ENCODE measurements at places on chromosomes 1 and 21.

- no peak for DNase-seq
These were observed 112.5 kb downstream of the RERE start for GRCh38 chr1:8704866-8705506.

- DNase-seq = no peak
These were observed 316.2 kb downstream of the HMCN1 start for GRCh38 chr1:186050360-186050759.

DNA sequence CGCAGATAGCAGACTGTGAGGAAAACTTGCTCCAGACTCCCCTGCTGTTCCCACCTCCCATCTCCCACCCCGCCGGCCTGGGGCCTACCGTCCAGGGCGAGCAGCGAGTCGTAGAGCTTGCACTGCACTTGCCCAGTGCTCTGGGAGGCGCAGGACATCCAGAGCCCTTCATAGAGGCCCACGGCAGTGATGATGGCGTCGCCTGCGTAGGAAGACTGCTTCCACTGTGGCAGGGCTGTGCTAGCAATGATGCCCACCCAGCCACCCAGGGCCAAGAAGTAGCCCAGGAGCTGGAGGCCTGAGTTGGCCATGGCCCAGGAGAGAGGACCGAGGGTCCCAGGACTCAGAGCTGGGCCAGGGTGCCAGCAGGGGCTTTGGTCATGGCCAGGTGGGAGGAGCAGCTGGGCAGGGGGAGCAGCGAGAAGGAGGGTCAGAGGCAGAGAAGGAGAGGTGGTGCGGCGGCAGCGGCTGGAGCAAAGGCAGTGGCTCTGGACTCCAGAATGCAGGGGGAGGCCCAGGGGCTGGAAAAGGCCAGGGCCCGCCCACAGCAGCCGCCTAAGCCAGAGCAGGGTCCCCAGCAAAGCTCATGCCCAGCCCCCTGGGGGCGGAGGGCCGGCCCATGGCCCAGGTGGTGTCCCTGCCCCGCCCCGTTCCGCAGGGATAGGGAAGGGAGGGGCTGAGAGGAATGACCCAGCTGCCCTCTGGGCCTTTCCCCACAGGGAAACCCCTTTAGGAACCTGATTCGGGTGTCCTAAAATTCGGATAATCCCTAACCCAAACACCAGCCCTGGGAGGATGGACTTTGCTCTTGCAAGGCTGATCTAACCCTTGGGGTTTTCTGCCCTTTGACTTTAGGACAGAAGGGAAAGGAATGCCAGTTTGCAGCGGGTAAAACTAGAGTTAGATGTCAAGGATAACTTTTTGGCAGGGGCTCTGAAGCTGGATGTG lies at the start of gene CLDN19:
TSS of gene CLDN19 (minus strand) at position 484 of the 948 bp plus-strand sequence. CDS start at position 311, 173 bp downstream.
- no peak for DNase-seq

DNA sequence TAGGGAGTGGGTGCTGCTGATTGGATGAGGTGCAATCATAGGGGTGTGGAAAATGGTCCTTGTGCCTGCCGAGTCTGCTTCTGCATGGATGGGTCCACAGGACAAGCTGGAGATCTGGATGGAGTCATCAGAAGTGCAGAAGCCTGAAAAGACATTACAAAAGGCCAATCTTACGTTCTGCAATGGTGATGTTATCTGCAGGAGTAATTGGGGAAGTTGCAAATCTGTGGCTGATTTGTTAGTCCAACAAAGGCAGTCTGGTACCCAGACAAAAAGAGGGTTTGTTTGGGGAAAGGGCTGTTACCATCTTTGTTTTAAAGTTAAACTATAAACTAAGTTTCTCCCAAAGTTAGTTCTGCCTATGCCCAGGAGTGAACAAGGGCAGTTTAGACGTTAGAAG lies 166.5 kb downstream of the PGBD5 start:
- DNase-seq = no peak

- no peak for DNase-seq
These were observed 69.1 kb upstream of the POU3F1 start for GRCh38 chr1:38115682-38116202.

DNA sequence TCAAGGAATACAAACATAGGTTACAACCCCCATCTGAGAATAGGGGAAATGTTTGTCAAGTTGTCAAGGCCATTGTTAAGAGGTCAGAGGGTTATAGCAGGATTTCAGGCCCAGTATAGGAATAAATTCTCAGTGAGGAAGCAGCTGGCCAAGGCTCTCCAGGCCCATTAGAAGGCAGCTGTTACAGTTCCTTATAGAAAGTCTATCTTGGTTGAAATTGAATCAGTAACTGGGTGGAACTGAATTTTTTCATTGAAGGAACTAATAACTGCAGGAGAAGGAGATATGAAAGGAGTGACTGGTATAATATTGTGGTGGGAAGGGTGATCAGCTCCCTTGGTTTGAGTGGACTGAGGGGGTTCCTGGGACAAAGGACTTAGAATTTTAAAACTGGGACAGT lies 134.1 kb downstream of the CYYR1 start:
- DNase-seq = no peak

DNA sequence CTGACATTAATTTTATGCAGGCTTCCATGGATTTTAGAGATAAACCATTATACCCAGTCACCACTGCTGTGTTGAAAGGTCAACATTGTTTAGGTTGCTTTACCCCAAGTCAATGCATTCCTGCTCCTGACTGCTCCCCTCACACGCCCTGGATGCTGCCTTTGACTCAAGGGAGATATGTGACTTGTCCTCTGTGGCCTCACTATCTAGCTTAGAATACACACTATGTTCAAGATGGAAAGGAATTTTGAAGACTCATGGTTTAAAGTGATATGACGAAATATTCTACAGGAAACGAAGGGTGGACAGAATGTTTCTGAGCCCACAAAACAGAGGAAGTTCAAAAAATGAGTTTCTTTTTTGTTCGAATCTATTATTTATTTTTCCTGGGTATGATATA lies 170.4 kb upstream of the NR5A2 start:
- no peak for DNase-seq

DNA sequence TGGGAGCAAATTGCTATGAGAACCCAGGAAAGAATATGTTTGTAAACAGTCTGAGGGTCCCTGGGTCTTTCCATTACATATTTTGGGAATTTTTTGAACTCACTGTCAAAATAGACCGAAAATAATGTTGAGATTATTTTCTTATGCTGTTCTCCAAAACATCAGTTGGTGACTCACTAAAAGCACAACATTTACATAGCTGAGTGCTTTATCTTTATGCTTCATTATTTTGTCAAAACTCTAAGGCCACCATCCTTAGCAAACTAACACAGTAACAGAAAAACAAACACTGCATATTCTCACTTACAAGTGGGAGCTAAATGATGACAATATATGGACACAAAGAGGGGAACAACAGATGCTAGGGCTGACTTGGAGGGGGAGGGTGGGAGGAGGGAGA lies 459.3 kb downstream of the ADGRL2 start:
- no peak for DNase-seq

- no peak for DNase-seq
These were observed 46.5 kb downstream of the OMA1 start for GRCh38 chr1:58500043-58500442.

DNA sequence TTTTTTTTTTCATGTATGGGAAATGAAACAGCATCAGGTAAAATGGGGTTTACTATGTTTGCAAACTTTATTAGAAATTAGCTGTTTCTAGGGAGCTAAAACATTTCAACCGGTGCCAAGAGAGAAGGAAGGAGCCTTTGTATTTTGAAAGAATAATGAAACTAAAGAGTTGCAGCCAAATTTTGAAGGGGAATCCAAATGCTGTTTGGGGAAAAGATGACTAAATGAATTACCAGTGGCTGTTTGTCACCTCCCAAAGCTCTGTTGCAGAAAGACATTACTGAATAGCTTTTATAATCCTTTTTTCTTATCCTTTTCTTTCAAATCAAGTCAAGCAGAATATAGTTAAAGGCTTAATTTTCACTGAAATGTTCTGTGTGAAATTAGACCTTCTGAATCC lies 591.3 kb upstream of the ADGRL2 start:
- no peak for DNase-seq

DNA sequence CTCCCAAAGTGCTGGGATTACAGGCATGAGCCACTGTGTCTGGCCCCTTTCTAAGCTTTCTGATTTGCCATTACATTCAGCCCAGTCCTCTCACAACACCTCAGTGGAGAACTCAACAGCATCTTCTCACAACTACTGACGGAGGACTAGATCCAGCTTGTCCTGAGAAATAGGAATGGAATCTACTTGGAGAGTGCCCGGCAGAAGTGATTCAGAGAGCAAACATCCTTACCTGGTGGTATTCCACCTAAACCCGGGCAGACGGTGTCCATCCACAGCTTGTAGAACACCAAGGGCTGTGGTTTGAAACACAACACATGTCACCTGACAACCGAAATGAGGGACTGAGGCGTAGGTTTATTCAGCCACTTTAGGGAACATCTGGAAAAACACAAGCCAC lies 28.8 kb upstream of the CCSAP start:
- DNase-seq = no peak

GRCh38 chr1:246425139-246425794 lies 81.8 kb downstream of the SMYD3 start:
- DNase-seq = no peak

- peak; percentile 55 for DNase-seq
These were observed 5.7 kb downstream of the SLC6A17 start for GRCh38 chr1:110155878-110156522.

DNA sequence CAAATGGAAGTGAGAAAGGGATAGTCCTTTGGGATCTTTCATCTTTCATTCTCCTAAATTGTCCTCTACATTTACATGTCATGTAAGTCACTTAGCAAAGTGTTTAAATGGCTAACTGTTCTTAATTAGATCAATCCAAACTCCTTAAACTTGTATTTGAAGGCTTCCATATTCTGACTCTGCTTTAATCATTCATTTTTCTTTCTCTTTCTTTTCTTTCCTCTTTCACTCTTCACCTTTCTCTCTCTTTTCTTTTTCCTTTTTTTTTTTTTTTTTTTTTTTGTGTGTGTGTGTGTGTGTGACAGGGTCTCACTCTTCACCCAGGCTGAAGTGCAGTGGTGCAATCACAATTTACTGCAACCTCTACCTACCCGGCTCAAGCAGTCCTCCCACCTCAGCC lies 71.7 kb downstream of the RPS27 start:
- no peak for DNase-seq

- DNase-seq = no peak
These were observed 255.4 kb upstream of the TMEM51 start for GRCh38 chr1:14897997-14898645.

GRCh38 chr1:174060090-174060489 lies 37.9 kb upstream of the RC3H1 start:
- peak; percentile 40 for DNase-seq

GRCh38 chr1:1290238-1290731 lies 10.0 kb downstream of the SCNN1D start:
- DNase-seq = no peak

- no peak for DNase-seq
These were observed 95.8 kb upstream of the HOOK1 start for GRCh38 chr1:59718989-59719360.

DNA sequence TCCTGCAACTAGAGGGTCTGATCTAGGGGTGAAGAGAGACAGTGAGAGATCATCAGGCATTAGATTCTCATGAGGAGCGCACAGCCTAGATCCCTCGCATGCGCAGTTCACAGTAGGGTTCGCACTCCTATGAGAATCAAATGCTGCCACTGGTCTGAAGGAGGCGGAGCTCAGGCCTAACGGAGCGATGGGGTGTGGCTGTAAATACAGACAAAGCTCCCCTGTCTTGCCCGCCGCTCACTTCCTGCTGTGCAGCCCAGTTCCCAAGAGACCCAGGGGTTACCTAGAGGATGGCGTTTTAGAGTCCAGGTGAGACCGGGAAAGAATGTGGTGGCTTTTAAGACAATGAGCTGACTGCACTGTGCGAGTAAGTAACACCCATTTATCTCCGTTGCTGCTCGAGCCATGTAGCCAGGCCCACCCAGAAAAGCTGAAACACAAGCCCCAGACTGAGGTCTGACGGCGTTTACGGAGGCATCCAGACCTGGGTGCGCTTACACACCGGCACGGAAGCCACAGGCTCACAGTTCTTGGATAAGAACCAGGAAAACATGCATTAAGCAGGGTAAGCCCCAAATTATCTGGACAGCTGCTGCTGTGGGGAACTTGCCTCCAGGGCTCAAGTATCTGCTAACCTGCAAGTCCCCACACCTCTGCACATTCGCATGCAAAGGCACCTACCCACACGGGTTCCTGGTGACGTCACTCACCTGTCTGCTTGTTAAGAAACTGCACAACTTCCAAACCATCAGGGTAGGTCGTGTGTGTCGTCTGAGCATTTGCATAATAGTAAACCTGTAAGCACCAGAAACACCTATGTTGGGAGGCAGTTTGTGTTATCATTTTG lies 12.5 kb downstream of the TCP10L start:
- DNase-seq = no peak

DNA sequence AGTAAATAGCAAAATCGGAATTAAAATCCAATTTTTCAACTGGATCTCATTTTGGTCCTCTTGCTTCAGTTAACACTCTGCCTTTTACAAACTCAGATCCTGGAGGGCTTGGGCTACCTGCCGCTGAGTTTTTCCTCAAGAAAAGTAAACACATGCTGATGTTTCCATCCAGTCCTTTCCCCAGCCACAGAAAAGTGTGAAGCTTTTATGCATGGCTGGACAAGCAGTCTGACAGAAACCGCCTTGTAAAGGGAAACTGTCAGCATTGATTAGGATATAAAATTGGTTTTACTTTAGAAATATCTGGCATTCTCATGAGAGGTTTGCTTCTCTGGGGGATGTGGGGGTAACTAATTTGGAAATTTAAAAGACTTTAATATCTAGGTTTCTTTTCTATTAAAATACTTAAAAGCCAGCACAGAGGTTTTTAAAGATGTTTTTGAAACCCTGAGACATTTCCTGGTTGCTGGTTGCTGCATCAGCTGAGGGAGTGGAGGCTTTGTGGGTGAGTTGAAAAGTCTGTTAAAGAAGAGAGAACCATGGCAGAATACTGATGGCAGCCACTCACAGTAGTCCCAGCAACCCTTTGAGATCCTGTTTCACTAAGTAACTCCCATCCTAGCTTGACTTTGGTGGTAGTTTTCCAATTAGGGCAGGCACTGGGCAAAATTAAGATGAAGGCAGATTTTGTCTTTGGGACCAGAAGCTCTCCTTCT lies 238.3 kb downstream of the PAPPA2 start:
- no peak for DNase-seq

DNA sequence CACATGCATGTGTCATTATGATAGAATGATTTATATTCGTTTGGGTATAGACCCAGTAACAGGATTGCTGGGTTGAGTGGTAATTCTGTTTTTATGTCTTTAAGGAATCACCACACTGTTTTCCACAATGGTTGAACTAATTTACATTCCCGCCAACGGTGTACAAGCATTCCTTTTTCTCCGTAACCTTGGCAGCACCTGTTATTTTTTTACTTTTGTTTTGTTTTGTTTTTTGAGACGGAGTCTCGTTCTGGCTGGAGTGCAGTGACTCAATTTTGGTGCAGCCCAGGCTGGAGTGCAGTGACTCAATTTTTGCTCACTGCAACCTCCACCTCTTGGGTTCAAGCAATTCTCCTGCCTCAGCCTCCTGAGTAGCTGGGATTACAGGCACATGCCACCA lies 8.5 kb upstream of the S100B start:
- no peak for DNase-seq

Measured in kidney capillary endothelial cell (primary cell).